Fibroblast of lung (primary cell): ENCODE measurements at places on chromosomes 2 and 18. TPM values are rescaled to one million over a fixed set of nuclear protein-coding genes. Genes with fewer than 3 reads are reported as not detected.

DNA sequence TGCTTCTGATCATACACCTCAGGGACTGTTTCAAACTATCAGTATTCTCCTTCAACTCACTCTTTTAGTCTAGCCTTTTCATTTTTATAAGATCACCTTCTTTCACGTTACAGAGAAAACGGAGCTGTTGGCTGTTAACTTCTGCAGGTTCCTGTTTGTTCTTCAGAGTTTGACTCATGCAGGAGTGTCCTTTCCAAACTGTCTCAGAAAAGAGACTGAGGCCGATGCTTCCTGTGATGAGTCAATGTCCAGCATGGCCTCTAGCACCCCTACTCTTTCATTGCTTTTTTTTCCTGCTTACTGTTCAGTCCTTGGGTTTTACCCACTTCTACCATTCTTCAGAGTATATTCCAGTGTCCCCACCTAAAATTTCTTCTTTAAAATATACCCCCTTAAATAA, 240.8 kb upstream of the RGPD4 start:
- no peaks in the 10 kb centered on the region for H3K36me3 ChIP-seq
- peak; percentile 68 for DNase-seq
- no peak overlapping the region for H3K27ac ChIP-seq
- H3K27me3 ChIP-seq, result no peaks in the 10 kb centered on the region
- H3K4me1 ChIP-seq, result no peaks in the 10 kb centered on the region
- H3K4me3 ChIP-seq, result no peak overlapping the region

Gene D2HGDH
- 20.8 and 28.4 TPM in 2 replicates for total RNA-seq

Gene NT5C1B
- total RNA-seq, result not detected in 2 replicates

DNA sequence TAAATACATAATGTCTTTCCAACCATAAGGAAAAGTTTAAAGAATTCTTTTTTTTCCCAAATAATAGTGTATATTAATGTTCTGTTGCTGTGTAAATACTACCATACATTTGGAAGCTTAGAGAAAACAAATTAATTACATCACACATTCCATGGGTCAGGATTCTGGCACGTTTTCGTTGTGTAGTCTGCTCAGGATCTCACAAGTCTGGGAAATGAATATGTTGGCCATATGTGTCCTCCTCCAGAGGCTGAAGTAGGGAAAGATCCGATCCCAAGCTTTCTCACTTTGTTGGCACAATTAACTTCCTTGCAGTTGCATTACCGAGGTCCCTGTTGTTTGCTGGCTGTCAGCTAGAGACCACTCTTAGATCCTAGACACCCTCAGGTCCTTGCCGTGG, 83.9 kb downstream of the RPRM start:
- no peaks in the 10 kb centered on the region for H3K36me3 ChIP-seq
- H3K4me1 ChIP-seq, result no peaks in the 10 kb centered on the region
- no peak for DNase-seq
- H3K27me3 ChIP-seq, result no peaks in the 10 kb centered on the region
- H3K4me3 ChIP-seq, result no peak overlapping the region
- H3K27ac ChIP-seq, result no peak overlapping the region

Gene LMAN2L
- 27.0 and 41.1 TPM in 2 replicates for total RNA-seq

Gene RFX8
- 2.6 and 12.4 TPM in 2 replicates for total RNA-seq
